Thymus (tissue), 14 donors: ENCODE measurements at places on chromosomes 1 and 21.

DNA sequence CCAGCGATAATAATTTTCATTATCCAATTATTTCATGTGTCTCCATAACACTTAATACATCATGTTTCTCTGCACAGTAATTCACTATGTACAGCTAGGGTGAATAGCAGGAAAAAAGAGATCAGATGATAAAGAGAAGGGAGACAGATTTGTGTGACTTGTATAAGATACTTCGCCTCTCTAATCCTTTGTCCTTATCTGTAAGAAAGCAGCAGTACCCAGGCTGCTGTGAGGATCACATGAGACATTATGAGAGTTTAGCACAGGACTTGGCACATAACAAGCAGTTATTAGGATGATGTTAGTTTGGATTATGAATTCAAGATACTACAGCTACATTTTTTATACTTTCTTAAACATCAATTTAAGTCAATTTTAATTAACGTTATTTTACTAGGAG lies 6.3 kb downstream of the ERG start:
- no peaks in the 10 kb centered on the region for H3K27me3 ChIP-seq
- H3K4me3 ChIP-seq = no peak overlapping the region
- peaks cover 33% of the 10 kb centered on the region for H3K4me1 ChIP-seq
- no peak for DNase-seq

DNA sequence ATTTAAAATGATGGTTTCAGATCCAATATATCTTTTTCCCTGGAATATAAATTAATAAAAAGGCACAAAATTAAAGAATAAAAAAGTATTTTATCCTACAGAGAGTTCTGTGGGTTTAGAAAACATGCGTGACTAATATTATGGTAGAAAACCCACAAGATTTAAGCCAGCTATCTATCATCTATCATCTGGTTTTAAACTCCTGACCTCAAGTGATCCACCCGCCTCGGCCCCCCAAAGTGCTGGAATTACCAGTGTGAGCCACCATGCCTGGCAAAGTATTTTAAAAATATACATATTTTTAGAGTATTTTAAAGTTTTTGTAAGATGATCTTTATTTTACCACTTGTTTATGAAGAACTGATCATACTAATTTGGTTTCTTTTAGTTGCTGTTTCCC lies 79.5 kb downstream of the NRIP1 start:
- H3K4me3 ChIP-seq = no peak overlapping the region
- H3K27ac ChIP-seq = no peak overlapping the region
- DNase-seq = no peak
- H3K4me1 ChIP-seq = no peaks in the 10 kb centered on the region

DNA sequence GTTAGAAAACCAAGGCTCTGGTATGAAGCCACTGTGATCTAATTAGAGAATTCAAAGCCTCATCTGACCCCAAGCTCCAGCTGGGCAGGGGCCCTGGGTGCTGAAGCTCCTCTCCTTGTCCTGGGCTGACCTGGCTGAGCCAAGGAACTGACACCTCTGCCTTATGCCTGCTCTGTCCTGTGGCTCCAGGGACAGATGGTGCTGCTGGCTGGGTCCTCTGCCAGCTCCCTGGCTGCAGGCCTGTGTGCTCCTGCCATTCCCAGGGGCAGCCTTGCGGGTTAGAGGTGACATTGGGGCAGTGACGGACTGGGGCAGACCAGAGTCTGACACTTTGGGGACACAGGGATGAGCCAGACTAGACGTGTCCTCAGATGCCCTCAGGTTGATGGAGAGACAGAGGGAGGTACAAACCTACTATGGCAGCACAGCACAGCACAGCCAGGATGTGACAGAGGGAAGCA lies 11.8 kb downstream of the ACOT11 start:
- no peaks in the 10 kb centered on the region for H3K27me3 ChIP-seq
- H3K27ac ChIP-seq = no peak overlapping the region
- H3K36me3 ChIP-seq = no peaks in the 10 kb centered on the region

GRCh38 chr1:170360601-170361000 lies 171.4 kb upstream of the GORAB start:
- no peaks in the 10 kb centered on the region for H3K36me3 ChIP-seq
- DNase-seq = no peak
- H3K4me3 ChIP-seq = no peak overlapping the region
- H3K27ac ChIP-seq = no peak overlapping the region

- no peak for DNase-seq
- no peak overlapping the region for H3K27ac ChIP-seq
- peaks cover 3% of the 10 kb centered on the region for H3K27me3 ChIP-seq
- no peaks in the 10 kb centered on the region for H3K36me3 ChIP-seq
Observed at GRCh38 chr1:159941141-159941540, 4.3 kb downstream of the IGSF9 start.

DNA sequence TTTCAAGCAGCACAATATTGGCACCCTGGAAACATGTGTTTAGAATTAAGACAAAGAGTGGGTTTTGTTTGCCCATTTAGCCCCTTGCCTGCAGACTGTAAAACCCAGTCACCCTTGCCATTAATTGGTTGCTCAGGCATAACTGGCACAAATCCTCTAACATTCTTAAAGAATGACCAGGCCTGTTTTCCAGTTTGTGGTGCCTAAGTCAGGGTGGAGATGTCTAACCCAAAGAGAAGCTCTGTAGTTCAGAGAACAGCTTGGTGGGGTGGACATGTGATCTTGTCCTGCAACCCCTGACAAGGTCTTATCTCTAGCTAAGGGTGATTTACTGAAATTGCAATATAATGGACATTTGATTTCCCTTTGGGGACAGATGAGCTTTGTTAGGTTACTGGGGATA lies 8.8 kb upstream of the ANGPTL7 start:
- H3K4me1 ChIP-seq = no peaks in the 10 kb centered on the region
- DNase-seq = no peak
- no peak overlapping the region for H3K4me3 ChIP-seq
- no peaks in the 10 kb centered on the region for H3K27me3 ChIP-seq

- no peak overlapping the region for H3K4me3 ChIP-seq
- no peak for DNase-seq
- no peaks in the 10 kb centered on the region for H3K27me3 ChIP-seq
- no peak overlapping the region for H3K27ac ChIP-seq
Observed at GRCh38 chr1:232034556-232034955, 408.0 kb downstream of the DISC1 start.

- no peaks in the 10 kb centered on the region for H3K27me3 ChIP-seq
- no peak overlapping the region for H3K4me3 ChIP-seq
- no peak overlapping the region for H3K27ac ChIP-seq
- DNase-seq = no peak
Observed at GRCh38 chr1:119879510-119880434, 16.5 kb downstream of the ADAM30 start.

GRCh38 chr1:29825941-29826415 lies 589.7 kb downstream of the PTPRU start:
- H3K4me1 ChIP-seq = no peaks in the 10 kb centered on the region
- H3K27me3 ChIP-seq = no peaks in the 10 kb centered on the region
- no peak overlapping the region for H3K27ac ChIP-seq
- H3K4me3 ChIP-seq = no peak overlapping the region
- no peaks in the 10 kb centered on the region for H3K36me3 ChIP-seq

DNA sequence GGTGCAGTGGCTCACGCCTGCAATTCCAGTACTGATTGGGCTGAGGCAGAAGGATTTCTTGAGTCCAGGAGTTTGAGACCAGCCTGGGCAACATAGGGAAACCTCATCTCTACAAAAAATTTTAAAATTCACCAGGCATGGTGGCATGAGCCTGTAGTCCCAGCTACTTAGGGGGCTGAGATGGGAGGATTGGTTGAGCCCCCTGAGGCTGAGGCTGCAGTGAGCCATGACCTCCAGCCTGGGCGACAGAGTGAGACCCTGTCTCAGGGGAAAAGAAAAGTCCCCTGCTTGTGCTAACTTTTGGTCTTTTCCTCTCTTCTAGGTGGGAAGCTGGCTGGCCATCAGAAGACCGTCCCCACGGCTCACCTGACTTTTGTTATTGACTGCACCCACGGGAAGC lies 1.6 kb downstream of the SRARP start:
- H3K36me3 ChIP-seq = no peaks in the 10 kb centered on the region
- H3K27ac ChIP-seq = no peak overlapping the region
- no peak for DNase-seq

- no peak for DNase-seq
- H3K4me1 ChIP-seq = no peaks in the 10 kb centered on the region
- H3K4me3 ChIP-seq = no peak overlapping the region
- no peaks in the 10 kb centered on the region for H3K36me3 ChIP-seq
- H3K27me3 ChIP-seq = no peaks in the 10 kb centered on the region
Observed at GRCh38 chr1:113615425-113615824, 143.9 kb downstream of the PHTF1 start.

DNA sequence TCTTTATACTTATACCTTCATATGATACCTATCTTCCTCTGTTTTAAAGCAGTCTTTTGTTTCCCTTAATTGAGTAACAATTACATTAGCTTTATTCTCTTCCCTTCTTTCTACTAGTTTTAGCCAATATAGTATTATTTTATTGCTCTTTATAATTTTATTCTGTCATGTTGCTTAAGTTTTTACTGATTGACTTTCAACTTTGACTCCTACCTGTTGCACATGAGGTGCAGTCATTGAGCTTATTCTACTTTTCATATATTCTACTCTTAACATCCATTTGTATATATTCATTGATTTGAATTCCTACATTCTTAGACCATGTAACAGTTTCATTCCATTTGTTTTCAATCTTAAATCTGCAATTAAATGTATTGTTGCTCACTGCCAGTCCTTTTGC lies 49.2 kb downstream of the AGO3 start:
- peaks cover 21% of the 10 kb centered on the region for H3K36me3 ChIP-seq
- H3K4me3 ChIP-seq = no peak overlapping the region
- H3K4me1 ChIP-seq = no peaks in the 10 kb centered on the region
- no peak overlapping the region for H3K27ac ChIP-seq

- peaks cover 19% of the 10 kb centered on the region for H3K36me3 ChIP-seq
- H3K4me1 ChIP-seq = peaks cover 10% of the 10 kb centered on the region
- DNase-seq = no peak
- no peaks in the 10 kb centered on the region for H3K27me3 ChIP-seq
Observed at GRCh38 chr1:15965228-15965767, 10.6 kb downstream of the ZBTB17 start.

GRCh38 chr1:24425441-24425840 lies 9.8 kb downstream of the NIPAL3 start:
- H3K36me3 ChIP-seq = peaks cover 39% of the 10 kb centered on the region
- no peak overlapping the region for H3K4me3 ChIP-seq
- H3K27me3 ChIP-seq = no peaks in the 10 kb centered on the region
- DNase-seq = no peak

DNA sequence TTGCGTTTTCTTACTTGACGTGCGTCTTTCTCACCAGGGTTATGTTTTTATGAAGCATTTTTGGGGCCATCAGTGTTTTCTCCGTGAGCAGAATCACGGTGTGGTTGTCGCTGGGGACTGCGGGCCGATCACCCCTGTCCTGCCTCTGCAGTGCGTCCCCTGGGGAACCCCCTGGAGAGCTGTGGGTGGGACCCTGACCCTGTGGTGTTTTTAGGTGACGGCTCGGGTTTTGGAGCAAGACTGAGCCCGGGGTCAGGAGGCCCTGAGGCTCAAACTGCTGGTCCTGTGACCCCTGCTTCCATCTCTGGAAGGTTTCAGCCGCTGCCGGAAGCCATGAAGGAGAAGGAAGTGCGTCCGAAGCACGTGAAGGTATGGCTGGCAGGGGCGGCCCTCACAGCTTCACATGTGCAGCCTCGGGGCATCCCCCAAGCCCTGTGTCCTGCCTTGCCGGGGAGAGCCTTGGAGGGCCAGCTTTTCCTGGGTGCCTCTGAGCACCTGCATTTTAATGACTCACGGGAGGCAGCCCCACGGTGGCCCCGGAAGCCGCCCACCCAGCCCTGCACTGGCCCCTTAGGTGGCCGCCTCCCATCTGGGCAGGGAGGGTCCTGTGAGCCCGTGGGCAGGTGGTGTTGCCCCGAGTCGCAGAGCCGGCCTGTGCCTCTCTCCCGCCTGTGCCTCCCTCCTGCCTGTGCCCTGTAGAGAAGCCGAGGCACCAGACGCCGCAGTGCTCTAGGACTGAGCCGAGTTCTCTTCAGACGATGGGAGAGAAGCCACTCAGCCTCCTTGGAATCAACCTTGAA lies 36.7 kb upstream of the DIP2A start:
- H3K4me1 ChIP-seq = peaks cover 2% of the 10 kb centered on the region
- H3K27ac ChIP-seq = peak overlapping the region; percentile 90
- peaks cover 35% of the 10 kb centered on the region for H3K36me3 ChIP-seq
- no peak for DNase-seq
- no peaks in the 10 kb centered on the region for H3K27me3 ChIP-seq

DNA sequence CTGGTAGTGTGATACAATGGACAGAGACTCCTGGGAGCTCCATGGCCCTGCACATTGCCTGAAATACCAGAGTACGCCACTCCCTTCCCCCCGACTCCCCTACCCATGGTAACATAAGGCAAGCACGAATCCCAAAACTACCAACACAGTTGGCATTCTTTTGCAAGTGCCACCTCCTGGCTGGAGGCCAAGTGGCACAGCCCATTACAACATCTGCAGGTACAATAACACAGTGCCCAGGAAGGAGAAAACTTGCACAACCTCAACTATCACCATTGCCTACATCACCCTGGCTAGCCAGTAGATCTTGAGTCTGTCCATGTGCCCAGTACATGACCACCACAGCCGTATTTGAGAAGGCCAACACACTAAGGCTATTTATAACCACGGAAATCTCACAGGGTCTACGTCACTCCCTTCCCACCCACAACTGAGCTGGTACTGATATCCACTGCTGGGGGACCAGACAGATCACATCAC lies 11.7 kb downstream of the ADAMTS1 start:
- H3K27me3 ChIP-seq = no peaks in the 10 kb centered on the region
- H3K4me1 ChIP-seq = peaks cover 4% of the 10 kb centered on the region
- DNase-seq = no peak

DNA sequence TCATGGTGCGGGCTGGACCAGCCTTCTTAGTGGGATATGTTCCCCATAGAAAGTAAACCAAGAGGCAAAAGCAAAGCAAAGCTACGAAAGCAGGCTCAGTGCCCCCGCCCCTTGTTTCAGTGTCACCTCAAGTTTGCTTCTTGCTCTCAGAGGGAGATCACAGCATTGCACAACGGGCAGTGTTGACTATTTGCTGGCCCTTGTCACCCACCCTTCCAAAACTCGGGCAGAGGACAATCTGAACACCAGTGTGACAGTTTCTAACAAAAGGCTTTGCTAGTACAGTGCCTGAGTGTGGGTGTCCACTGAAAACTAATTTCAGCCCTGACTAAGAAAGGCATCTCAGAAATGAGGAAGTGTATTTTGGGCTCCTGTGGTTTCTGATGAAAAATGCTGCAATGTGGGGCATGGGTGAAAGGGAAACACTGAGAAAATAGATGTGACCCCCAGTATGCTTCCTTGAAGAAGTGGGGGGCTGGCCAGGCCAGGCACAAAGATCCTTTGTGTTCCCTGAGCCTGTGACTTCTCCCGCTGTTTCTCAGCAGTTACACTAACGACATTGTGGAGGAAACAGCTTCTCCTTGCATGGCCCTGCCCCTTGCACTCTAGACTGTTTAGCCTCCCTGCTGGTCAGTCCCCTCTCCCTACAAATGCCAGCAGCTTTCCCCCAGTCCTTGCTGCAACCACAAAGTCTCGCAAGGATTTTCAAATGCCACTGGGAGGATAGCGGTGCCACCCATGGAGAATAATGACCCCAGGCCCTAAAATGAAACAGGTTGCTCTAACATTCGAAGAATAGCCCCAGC lies 33.3 kb upstream of the KCNE1 start:
- H3K27me3 ChIP-seq = no peaks in the 10 kb centered on the region
- no peak for DNase-seq
- peaks cover 9% of the 10 kb centered on the region for H3K36me3 ChIP-seq
- H3K27ac ChIP-seq = peak overlapping the region; percentile 0
- no peak overlapping the region for H3K4me3 ChIP-seq
